ENCODE measurements at places on chromosomes 7 and 10.

DNA sequence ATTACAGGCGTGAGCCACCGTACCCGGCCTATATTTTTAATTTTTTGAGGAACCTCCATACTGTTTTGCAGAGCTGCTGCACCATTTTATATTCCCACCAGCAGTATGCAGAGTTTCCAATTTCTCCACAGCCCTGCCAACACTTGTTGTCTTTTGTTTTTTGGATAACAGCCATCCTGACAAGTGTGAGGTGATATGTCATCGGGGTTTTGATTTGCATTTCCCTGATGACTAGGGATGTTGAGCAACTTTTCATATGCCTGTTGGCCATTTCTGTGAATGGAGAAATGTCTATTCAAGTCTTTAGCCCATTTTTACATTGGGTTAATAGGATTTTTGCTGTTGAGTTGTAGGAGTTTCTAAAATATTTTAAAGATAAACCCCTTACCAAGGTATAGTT is 22.2 kb downstream of the ENTPD7 start:
- DNase-seq, result no peak

GRCh38 chr10:100469756-100470155 is 6.9 kb downstream of the WNT8B start:
- DNase-seq, result no peak

- DNase-seq, result no peak
Measured at GRCh38 chr10:22823109-22823508, 104.7 kb upstream of the ARMC3 start.

DNA sequence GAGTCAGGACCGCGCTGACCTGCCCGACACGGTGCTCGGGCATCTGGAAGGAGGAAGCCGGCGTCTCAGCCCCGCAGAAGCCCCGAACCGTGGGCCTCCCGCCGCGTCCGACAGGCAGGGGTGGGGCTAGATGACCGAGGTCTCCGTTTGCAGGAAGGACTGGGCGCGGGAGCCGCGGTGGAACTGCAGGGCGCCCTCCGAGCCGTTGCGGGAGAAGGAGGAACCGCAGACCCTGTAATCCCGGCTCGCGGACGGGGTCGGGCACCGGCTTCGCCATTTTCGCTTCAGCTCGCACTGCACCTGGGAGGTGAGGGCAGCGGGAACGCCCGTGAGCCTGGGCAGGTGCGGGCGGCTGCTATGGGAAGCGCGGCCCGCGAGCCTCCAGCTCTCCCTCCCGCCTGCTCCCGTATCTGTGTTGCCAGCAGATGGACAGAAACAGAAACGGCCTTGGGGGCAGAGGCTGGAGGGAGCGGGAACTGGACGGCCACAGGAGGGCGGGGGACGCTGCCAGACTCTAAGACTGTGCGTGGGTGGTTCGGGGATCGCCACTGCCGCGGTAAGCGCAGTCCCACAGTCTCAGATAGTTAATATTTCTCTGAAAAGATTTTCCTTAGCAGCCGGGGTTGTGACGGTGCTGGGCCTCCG is 114.1 kb downstream of the VIPR2 start:
- peak; percentile 88 for DNase-seq

DNA sequence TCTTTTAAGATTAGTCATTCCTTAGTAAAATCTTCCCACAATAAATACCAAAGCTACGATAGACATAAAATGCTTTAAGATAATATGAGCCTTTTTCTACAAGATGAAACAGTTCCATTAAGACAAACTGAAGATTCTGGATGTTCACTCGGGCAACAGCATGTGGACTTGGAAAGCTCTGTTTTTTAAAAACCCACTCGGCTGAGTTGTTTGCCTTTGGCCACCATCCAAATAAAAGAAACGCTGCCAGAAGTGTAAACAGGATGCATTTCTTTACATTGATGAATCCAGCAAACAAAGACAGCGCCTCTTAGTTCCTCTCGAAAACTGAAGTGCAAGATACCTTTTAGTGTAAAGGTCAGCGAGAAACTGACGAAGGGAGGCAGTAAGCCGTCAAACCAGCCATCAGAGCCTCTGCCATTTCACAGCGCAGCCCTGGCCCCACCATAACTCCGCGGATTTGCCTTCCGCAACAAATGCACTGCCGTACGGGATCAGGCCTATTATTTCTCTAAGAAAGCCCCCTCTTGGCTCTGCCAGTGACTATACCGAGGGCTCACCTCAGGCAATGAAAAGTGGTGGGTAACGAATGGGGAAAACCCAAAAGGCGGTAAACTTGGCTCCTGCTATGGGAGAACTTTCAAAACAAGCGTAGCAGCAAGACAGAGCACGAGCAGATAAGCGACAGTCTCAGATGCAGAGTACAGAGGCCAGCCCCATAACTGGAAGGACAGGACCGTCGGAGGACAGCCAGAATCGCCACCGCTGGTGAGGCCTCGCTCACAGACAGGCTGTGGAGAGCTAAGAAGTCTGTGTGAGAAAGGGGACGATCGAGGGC is 41.4 kb downstream of the GNA12 start:
- no peak for DNase-seq

DNA sequence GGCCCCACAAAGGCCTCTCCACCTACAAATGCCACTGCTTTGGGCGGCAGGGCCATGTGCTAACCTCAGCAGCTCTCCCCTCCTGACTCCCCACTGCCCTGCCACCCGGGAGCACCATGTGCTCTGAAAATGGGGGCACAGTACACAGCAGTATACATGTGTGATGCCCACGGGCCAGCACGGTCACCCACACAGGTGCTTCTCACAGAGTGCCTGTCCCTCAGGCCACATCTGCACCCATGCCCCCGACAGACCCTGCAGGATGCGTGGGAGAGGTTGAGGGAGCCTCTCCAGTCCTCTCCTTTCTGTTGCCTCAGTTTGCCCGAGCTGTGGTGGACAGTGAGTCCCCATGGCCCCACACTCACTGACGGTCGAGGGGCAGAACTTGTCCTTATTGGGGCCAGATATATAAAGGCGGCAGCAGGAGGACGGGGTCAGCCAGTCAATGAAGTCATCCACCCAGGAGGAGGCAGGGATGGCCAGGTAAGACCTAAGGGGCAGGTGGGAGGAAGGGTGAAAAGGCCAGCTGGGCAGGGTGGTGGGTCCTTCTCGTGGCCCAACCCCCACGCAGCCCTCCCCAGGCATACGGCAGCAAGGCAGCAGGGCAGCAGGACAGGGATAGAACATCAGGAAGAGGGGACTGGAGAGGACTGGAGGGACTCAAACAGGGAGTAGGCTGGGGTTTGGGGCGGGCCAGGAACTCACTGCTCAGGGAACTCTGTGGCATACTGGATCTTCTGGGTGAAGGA is 19.6 kb downstream of the NPC1L1 start:
- no peak for DNase-seq

DNA sequence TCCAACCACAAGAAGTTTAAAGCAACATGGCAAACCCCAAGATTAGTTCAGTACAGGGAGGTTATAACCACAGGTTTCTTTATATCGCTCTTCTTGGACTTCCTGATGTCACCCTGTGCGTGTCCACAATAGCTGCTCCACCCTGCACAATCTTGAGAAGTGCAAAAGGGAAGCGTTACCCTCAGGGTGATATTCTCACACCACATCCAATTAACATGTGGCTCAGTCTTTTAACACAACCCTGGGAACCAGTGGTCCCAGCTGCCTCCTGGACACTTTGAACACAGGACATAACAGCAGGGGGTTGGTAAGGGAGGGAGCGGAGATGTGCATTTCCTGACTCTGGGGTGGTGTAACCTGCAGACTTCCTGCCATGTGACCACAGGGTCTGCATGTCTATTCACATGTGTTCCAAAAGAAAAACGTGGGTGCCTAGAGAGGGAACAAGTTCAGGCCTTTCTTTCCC is 64.6 kb downstream of the GSAP start:
- no peak for DNase-seq

DNA sequence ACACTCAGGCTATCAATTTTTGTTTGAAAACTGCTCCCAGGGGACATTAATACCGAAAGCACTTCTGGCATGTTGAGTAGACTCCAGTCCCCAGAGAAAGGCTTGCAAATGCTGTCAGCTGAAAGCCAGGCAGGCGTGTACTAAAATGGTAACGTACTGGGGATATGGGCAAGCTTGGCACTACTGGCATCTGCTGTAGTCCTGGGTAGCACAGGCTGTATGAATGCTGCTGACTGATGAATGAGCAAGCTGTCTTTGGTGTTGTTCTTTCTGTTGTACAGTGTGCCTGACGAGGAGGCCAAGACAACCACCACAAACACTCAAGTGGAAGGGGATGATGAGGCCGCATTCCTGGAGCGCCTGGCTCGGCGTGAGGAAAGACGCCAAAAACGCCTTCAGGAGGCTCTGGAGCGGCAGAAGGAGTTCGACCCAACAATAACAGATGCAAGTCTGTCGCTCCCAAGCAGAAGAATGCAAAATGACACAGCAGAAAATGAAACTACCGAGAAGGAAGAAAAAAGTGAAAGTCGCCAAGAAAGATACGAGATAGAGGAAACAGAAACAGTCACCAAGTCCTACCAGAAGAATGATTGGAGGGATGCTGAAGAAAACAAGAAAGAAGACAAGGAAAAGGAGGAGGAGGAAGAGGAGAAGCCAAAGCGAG is 53.5 kb upstream of the AGBL3 start:
- DNase-seq, result no peak

GRCh38 chr10:926075-926698 is 5.3 kb downstream of the LARP4B start:
- no peak for DNase-seq

DNA sequence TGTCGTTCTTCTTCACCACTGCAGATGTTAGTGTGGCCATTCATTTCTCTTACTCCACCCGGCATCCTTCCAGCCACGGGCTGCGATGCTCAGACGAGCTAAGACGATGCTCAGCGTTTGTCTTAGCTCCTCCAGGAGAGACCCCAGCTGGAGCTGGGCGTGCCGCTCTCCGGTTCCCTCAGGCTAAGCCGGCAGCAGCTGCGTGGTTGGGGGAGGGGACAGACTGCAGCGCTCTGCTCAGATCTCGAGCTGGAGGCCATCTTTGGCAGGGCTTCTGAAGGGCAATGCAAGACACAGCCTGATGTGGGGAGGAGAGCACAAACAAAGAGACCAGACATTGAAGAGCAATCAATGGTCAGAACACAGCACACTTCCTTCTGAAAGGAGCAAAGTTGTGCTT is 4.8 kb downstream of the INA start:
- peak; percentile 90 for DNase-seq

DNA sequence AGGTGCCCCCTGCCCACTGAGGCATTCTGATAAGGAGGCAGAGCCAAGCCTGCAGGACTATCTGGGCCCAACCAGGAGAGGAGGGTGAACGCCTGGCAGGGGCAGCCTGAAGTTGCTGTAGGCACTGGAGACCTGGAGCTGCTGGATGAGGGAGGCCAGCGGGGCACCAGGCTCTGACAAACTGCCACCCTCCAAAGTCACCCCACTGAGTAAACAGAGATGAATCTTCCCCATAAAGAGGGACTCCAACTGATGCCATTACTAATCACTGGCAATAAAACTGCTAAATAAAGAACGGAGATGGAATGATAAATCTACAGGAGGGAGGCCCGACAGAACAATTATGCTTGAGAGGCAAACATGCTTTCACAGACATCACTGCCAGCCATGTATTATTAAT is 44.2 kb downstream of the DRGX start:
- no peak for DNase-seq

GRCh38 chr10:89481662-89482061 is 53.7 kb downstream of the SLC16A12 start:
- DNase-seq, result no peak

- DNase-seq, result peak; percentile 20
Measured at GRCh38 chr10:97718659-97719142, 5.2 kb downstream of the MARVELD1 start.

DNA sequence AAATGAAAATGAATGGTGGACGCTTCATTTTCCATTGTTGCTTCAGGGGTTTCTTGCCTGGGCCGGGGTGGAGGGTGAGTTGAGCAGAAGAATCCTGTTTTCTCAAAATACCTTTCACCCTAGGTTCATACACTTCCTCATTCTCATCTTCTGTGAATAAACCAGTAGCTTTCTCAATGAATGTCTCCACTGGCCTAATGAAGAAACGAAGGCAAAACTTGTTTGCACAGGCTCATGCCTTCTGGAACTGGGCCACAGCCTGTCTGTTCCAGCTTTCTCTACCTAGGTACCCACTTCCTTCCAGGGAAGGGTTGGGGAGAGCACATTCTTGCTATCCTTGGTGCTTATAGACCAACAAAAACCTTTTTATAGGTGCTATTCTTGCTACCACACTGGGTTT is 21.3 kb downstream of the STMP1 start:
- DNase-seq, result no peak

DNA sequence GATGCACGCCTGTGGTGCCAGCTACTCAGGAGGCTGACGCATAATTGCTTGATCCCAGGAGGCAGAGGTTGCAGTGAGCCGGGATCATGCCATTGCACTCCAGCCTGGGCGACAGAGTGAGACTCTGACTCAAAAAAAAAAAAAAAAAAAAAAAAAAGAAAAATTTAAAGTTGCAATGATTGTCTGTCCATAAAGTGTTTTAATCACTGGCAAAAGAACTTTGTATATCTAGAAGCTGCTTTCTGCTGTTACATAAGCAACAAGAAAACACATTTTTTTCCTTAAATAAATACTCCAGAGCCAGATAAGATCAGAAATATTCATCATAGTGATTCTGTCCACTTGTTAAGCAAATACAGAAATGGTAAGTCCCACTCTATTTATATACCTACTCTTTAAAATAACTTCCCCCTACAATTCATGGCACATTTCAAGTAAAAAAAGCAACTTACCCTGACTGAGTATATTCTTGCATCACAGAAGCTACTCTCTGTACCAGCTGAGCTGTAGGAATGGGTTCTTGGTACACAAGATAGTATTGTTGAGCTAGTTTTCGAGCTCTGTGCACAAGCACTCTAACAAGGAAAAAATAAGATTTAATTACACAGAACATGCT is 7.6 kb downstream of the PSMA2 start:
- DNase-seq, result no peak

DNA sequence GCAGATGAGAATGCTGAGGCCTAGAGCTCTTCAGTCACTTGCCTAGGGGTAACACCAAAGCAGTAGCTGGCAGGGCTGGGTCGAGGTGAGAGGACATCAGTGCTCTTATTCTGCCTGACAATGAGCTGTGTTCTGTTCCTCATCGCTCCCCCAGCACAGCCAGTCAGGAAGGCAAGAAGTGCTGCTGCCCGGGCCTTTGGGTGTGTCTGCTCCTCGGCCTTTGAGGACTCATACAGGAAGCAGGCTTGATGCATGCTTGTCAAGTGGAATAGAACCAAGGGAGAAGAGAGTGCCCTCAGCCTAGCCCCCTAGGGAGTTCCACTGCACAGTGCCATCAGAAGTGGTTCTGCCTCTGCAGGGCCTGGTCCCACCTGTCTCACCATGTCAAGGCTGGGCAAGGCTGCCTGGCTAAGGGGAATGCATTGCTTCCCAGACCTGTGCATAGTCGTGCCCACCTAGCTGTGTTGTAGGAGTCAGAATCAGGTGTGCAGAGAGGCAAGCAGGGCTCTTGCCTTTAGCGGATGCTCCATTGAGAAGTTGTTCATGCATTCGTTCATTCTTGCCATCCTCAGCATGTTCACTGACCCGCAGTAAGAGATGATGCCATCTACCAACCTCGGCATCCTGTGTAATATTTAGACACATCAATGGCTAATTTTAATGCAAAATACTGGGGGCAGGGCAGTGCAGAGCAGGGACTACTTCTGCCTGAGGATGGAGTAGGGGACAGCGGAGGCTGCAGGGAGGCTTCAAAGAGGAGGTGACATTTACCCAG is 156.6 kb downstream of the RPS24 start:
- no peak for DNase-seq

- DNase-seq, result peak; percentile 31
Measured at GRCh38 chr7:114921631-114922025, 266 bp upstream of the MDFIC start.

- no peak for DNase-seq
Measured at GRCh38 chr10:35824704-35825103, 182.6 kb upstream of the FZD8 start.
